ENCODE measurements at places on chromosomes 2 and 18.

DNA sequence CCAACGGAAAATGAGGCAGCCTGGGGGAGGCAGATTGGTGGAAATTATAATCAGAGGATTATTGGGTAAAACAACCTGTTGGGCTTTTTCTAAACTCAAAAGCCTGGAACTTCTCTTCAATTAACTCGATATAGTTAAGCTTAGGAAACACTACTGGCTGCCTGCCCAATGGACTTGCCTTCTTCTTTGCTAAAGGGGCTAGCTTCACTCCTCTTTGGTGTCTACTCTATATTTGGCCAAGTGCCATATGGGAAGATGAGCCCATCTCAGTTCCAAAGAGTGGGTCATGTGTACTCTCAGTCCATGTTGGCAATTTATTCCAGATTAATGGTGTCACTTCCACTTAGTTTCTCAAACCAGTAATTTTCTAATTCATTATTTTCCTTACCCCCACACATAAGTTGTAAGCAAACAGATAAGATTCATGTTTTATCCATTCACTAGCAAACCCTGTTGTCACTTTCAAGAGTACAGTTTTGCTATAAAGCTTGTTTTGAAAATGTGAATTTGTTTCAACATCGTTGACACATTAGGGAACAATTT, 34.3 kb downstream of the DARS1 start:
- no peak for DNase-seq

- DNase-seq, result no peak
Observed at GRCh38 chr18:48792611-48793380, 158.0 kb downstream of the SMAD7 start.

GRCh38 chr18:58117786-58118403, 73.9 kb downstream of the NEDD4L start:
- DNase-seq, result no peak

- DNase-seq, result no peak
Observed at GRCh38 chr2:20217041-20217970, 7.6 kb downstream of the SDC1 start.

GRCh38 chr2:37550190-37550589, 121.3 kb downstream of the CDC42EP3 start:
- DNase-seq, result no peak

- DNase-seq, result no peak
Observed at GRCh38 chr2:196260546-196260945, 89.2 kb upstream of the STK17B start.

GRCh38 chr2:36779462-36779861, 83.0 kb downstream of the VIT start:
- DNase-seq, result no peak

DNA sequence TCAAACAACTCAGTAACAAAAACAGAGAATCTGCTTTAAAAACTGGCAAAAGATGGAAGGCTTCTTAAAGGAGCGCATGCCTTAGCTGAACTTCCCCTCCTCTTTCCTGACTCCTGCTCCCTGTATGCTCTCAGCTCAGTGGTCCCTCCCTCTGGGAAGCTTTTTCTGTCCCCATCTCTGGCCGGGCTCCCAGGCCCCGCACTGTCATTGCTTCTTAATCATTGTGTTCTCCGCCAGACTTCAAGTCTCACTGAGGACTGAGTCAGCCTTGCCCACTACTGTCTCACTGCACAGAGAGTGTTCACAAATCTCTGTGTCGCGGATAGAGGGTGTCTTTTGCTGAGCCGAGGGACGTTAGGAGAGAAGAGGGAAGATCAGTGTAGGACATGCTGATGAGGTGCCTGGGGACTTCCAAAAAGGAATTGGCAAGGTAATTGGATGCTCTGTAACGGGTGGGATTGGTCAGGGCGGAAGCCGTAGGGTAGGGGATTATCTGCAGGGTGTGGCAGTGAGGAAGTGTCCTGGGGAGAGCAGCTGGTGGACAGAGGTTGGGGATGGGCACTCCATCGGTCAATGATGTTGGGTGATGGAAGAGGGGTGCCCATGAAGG, 16.2 kb downstream of the TOGARAM2 start:
- DNase-seq, result peak; percentile 31

GRCh38 chr2:230023313-230023712, 45.4 kb downstream of the SLC16A14 start:
- no peak for DNase-seq

DNA sequence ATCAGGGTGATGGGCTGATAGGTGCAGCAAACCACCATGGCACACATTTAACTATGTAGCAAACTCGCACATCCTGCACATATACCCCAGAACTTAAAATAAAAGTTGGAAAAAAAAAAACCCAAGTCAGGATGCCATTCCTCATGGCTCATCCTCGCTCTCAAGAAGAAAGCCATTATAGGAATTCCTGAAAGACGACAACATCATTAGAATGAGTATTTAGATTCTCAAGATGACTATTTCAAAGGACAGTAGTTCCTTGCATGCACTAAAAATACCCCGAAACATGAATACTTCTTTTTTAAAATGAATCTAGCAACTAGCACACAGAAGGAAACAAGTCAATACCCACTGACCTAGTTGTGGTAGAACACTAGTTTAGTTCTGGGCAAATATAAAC, 285.8 kb upstream of the REV1 start:
- no peak for DNase-seq

DNA sequence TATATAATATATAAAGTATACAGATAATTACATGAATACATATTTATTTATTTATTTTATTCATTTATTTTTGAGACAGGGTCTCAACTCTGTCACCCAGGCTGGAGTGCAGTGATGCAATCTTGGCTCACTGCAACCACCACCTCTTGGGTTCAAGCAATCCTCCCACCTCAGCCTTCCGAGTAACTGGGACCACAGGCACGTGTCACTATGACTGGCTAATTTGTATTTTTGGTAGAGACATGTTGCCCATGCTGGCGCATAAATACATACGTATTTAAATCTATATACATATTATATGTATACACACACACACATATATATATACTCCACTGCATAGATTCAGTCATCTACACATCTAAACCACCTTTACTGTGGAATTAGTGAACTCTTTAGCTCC, 20.6 kb upstream of the NDUFV2 start:
- DNase-seq, result no peak

DNA sequence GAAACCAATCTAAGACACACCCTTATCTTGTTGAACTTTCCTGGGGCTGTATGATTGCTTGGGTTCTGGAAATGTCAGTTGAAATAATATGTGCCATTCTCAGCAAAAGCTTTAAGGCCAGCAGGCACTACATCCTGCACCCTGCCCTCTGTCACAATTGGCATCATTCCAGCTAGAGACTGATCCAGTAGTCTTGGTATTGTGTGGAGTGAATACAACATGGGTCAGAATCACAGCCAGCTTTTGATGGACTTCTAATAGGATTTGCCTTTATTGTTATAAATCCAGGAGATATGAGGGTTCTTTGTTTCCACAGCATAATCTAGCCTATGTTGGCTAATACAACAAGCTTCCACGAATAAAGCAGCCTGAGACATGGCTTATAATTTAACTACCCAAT, 617.0 kb upstream of the CDH2 start:
- DNase-seq, result peak; percentile 21

DNA sequence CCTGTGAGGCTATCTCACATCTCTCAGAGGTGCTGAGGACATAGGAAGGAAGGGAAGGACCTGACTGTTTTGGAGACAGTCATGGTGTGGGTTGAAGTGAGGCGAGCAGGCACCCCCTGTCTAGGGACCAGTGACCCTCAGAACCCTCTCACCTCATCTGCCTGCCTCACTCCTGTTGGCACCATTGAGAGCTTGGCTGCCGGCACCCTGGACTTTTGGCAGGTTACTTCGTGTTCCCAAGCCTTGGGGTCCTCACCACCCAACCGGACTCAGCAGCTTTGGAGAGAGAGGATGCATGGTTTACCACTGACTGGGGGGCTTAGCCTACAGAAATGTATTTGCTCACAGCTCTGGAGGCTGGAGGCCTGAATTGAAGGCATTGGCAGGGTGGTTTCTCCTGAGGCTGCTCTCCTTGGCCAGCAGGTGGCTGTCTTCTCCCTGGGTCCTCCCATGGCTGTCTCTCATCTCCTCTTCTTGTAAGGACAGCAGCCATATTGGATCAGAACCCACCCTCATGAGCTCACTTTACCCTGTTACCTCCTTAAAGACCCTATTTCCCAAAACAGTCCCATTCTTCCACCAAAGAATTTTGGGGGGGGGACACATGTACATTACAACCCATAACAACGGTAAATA, 142.0 kb downstream of the TSN start:
- DNase-seq, result peak; percentile 5

DNA sequence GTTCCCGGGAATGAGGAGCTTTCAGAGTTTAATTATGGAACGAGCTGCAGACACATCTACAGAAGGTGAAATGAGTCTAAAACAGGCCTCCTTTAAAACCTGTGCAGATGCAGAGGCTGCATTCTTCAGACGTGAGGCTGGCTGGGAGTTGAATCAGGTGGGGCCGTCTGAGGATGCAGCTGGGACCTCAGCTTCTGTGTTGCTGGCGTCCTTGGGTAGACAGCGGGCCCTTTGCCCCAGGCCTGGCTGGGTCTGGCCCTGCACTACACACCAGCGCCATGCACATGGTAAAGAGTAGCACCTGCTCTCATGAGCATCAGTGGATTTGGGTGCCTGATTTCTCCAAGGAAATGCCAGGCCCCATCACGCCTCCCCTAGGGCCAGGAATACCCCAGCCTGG, 67.3 kb downstream of the TMEM18 start:
- no peak for DNase-seq

DNA sequence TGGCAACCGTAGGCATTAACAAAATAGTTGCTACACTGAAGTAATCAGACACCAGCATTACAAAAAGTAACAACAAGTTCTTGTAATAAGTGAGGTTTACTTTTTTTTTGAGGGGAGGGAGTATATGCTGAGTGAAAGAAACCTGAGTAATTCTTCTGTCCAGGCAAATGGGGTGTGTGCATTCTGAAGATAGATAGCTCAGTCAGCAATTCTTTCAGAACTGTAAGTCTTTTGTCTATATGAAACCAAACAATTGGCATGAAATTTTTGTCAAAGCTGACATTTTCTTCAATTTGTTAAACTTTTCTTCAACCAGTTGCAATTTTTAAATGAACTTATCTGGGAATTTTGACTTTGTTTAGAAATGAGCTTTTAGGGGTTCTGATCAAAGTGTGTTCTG, 208.1 kb upstream of the THSD7B start:
- DNase-seq, result no peak

- no peak for DNase-seq
Observed at GRCh38 chr2:98932778-98933343, 3.2 kb downstream of the CRACDL start.

- DNase-seq, result no peak
Observed at GRCh38 chr2:3703236-3703756, at the start of gene DCDC2C. Gene DCDC2C (plus strand): TSS chr2:3703575. CDS start chr2:3703752, 177 bp downstream.

DNA sequence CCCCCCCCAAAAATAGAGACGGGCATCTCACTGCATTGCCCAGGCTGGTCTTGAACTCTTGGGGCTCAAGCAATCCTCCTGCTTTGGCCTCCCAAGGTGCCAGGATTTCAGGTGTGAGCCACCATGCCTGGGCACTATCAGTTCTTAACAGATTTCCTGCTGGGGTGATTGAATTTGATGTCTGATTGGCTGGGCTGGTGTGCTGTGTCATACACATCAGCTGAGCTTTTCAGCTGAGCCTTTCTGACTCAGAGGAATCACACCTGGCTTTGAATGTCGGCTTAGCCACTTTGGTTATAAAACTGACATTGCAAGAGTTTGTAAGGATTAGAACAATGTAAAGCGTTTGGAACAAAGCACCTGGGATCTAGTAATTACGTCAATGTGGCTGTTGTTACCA, 18.9 kb downstream of the NCAPH start:
- DNase-seq, result no peak

DNA sequence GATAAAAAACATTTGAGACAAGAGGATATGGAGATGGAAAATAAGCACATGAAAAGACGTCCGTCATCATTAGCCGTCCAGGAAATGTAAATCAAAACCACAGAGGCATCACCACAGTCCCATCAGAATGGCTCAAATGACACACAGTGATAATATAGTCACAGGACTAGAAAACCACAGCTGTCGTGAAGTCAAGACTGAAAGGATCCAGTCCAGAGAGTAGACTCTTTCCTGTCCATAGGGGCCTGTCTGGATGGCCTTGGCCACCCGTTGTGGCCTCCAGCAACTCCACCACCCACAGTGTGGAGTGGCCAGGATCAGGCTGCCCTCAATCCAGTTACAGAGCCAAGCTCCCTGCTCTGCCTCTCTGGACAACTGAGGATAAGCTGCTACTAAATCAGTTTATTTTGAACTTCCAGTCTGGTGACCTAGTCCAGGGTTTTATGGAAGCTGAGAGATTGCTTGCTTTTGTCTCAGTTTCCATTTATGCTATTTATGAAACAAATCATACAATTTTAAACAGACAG, 60.4 kb downstream of the RHOB start:
- DNase-seq, result no peak

GRCh38 chr18:47506897-47507296, 255.4 kb upstream of the SKOR2 start:
- DNase-seq, result no peak

- DNase-seq, result no peak
Observed at GRCh38 chr18:62523631-62524439, 1.0 kb downstream of the ZCCHC2 start.

DNA sequence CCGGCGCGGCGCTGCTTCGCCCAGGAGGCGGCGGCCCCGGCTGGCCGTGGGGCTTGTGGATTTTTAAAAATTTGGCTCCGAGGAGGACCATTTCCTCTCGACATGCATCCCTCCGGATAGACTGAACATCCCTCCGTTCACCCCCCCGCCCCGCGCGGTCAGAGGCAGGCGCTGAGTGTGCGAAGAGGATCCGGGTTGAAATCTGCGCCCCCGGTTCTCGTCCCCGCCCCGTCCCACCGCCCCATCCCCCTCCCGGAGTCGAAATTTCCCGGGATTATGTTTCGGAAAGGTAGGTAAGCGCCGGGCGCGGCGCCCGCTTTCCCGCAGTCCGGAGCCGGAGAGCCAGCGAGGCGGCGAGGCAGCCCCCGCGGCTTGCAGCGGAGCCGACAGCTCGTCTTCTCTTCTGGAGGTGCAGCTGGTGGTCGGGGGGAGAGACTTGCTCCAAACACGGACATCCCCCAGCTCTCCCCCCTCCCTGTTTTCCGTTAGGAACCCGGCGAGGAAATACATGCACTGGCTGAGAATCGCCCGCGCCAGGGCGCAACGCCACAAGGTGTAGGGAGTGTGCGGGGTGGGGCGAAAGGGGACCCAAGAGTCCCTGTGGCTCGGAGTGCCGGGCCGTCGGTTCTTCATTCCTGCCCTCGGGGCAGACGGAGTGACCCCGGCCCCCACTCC, at the start of gene PRKCE:
Gene PRKCE, plus strand, starts transcription at position 261 of the 675 bp plus-strand sequence.
- DNase-seq, result peak; percentile 27

DNA sequence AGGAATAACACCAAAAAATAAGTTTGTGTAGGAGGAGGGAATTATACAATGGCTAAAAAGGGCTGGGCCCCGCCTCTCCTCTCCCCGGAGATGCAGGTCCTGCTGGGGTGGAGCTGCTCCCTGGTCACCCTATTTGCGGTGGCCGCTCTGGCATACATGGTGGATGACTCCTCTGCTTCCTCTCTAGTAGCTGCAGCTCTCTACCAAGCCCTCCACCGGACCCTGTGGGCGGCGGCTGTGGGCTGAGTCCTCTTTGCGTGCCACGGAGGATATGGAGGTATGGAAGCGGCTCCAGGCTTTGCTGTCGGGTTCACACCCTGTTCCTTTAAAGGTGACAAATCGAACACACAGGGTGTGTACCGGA, 77.1 kb upstream of the SEC11C start:
- no peak for DNase-seq
